ENCODE measurements at places on chromosomes 12 and 14.

DNA sequence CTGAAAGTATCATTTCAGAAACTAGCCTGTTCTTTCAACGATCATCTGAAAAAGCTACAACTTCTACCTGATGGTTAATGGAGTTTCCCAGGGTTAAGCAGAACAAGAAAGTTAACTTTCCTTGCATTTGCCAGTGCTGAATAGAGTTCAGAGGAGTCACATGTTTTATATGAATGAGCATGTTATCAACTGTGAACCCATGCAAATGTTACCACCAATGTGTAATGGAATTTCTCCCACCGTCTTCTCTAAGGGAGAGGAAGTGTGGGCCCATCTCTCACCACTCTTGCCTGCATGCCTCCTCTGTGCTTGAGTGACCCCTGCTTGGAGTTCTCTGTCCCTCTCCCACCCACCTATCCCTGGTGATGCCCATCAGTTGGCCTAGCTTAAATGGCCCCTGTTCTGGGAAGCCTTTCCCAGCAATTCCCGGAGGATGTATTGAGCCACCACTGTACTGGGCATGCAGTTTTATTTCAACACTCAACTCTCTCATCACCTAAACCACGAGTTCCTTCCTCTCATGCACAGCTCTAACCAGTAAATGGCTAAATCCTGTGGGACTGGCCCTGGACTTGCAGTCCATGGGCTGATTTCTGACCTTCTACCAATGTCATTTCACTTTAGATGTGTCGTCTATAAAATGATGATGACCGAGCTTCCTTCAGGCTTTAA, 159.8 kb downstream of the RPAP3 start:
- DNase-seq = no peak

GRCh38 chr14:65198346-65198745, 96.0 kb upstream of the MAX start:
- DNase-seq = no peak

- DNase-seq = no peak
Observed at GRCh38 chr12:56520048-56520447, 1.6 kb upstream of the RBMS2 start.

DNA sequence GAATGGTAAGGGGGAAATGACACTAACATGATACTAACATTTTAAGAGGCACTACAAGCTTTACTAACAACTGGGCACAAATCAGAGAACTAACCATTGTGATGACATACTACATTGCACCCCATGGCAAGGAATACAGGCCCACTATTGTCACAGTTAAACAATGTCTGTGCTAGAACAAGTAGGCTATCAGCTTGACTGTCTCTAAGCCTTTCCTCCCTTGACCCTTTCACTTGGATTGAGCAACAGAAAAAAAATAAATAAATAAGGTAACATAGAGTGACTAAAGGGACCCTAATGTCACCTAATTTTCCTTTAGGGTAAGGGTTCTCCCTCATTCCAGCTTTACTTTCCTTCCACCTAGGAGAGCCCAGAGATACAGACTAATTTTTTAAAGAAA, 4.4 kb downstream of the SLC38A2 start:
- no peak for DNase-seq

DNA sequence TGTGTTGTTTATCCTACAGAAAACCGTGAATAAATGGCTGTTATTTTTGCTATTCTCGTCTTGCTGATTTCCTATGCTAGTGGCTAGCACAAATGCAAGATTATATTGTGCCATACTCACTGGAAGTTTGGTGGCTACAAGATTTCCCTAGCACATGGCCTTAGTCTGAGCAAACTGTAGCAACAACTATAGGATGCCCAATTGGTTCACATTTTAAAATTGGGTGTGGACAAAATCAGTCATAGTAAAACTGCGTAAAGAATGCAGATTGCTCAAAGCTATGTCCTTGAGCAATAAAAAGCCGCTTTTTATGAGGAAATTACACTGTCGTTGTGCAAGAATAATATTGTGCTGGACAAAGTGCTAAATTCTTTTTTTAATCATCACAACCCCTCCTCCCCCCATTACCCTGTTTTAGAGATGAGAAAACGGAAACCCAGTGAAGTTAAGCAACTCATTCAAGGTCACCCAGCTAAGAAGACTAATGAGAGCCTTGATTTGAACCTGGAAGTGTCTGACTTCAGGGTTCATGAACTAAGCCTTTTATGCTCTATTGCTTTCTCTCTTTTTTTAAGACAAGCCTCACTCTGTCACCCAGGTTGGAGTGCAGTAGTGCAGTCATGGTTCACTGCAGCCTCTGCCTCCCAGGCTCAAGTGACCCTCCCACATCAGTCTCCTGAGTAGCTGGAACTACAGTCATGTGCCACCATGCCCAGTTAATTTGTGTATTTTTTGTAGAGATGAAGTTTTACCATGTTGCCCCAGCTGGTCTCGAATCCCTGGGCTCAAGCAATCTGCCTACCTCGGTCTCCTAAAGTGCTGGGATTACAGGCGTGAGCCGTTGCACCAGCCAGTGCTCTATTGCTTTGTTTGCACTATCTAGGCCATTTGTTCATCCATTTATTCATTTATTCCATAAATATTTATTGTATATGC, 73.6 kb downstream of the SRGAP1 start:
- no peak for DNase-seq

DNA sequence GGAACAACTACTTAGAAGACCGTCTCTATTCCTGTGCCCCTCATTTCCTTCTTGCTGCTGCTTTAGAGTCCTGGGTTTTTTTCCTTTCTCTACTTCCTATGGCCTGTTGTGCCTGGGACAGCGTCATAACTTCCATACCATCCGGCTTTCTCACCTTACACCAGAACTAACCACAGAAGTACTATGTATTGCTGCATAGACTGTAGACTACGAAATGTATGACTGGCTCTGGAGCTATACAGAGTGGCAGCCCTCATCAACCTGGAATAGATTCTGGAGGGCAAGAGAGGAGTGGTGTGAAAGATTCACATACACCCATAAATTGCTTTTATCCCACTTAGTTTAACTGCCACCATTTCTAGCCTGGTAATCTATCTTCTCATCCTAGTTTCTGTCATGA, 16.9 kb upstream of the SRP54 start:
- no peak for DNase-seq

DNA sequence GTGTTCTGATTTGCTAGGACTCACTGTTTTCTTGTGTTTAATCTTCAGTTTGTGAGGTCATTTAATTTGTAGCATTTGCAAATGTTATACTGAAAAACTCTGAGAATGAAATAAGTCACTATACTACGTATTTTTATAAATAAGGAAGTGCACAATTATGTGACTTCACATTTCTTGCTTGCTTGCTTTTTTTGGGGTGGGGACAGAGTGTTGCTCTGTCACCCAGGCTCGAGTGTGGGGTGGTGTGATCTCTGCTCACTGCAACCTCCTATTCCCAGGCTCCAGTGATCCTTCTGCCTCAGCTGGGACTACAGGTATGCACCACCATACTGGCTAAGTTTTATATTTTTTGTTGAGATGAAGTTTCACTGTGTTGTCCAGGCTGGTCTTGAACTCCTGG, 32.7 kb downstream of the RBM25 start:
- no peak for DNase-seq

DNA sequence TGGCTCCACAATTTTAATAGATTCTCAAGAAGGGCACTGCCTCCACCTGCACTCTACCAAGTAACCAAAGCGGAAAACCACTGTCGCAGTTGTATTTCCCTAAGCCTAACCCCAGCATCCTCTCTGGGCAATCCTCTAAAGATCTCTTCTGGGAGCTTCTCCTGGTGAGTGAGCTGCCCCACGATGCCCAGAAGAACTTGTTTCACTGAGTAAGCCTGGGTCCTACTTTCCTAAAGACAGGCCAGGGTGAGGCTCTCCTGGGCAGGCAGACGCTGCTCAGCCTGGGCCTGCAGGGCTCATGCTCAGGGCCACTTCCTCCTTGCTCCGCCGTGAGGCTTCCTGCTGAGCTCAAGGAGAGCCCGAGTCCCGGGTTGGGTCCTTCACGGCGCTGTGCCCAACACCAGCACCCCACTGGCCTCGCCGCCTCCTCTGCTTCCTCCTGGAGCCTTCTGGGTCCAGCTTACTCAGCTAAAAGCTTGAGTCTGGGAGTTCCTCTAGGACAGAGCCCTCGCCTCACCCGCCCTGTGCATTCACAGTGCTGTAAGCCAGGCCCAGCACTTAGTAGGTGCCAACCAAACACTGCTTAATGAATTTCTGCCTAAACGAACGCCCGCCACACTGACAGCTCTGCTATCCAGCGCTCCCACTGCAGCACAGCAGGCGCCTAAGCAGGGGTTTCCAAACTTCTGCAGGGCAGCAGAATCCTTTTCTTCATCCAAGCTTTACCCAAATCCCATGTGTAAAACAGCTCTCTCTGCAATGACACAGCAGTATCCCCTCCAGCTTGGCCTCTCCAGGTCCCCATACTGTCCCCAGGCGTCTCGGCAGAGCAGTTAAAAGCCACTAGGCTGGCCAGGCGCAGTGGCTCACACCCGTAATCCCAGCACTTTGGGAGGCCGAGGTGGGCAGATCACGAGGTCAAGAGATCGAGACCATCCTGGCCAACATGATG, 5.7 kb downstream of the RAB35 start:
- peak; percentile 50 for DNase-seq

DNA sequence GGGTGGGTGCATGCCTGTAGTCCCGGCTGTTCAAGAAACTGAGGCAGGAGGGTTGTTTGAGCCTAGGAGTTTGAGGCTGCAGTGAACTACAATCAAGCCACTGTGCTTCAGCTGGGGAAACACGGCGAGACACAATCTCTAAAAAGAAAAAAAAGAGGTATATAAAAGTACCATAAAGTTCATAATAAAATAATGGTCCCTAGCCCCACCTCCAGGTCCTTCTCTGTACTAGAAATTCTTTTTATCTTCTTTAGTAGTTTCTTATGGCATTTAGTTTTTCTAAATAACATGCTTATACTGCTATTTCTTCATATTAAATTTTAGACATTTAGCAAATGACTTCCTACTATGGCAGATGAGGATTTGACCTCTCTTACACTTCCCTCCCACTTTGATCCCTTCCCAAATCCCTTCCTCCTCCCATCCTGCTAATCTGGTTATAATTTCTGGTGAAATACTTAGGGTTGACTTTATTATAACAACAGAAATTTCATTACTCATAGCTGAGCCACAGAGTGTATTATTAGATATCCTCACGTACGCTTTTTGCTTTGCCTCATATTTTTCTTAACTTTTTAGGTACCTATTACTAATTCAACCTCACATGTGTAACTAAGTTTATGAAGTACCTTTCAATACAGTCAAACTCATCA, 94.7 kb downstream of the SLC41A2 start:
- DNase-seq = no peak

DNA sequence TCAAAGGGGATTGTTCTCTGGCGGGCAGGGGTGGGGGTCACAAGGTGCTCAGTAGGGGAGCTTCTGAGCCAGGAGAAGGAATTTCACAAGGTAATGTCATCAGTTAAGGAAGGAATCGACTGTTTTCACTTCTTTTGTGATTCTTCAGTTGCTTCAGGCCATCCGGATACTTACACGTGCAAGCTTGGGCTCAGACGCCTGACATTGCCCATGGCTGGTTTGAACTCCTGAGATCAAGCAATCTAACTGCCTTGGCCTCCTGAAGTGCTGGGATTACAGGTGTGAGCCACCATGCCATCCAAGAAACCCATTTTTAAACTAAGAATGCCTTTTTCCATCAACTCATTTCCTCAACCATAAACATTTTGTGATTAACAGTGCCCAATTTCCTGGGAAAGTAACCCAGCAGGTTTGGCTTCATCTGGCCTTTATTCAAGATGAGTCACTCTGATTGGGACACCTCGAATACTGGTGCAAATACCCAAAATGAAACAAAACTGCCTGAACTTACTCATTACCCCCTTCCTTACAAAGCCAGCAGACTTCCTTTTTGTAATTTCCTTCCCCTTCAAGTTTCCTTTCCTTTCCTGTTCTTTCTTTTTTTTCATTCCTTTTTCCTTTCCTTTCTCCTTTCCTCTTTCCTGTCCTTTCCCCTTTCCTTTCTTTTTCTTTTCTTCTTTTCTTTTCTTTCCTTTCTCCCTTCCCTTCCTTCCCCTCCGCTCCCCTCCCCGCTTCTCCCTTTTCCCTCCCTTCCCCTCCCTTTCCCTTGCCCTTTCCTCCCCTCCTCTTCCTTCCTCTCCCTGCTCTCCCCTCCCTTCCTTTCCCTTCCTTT, 10.2 kb upstream of the RNASE10 start:
- DNase-seq = peak; percentile 58

DNA sequence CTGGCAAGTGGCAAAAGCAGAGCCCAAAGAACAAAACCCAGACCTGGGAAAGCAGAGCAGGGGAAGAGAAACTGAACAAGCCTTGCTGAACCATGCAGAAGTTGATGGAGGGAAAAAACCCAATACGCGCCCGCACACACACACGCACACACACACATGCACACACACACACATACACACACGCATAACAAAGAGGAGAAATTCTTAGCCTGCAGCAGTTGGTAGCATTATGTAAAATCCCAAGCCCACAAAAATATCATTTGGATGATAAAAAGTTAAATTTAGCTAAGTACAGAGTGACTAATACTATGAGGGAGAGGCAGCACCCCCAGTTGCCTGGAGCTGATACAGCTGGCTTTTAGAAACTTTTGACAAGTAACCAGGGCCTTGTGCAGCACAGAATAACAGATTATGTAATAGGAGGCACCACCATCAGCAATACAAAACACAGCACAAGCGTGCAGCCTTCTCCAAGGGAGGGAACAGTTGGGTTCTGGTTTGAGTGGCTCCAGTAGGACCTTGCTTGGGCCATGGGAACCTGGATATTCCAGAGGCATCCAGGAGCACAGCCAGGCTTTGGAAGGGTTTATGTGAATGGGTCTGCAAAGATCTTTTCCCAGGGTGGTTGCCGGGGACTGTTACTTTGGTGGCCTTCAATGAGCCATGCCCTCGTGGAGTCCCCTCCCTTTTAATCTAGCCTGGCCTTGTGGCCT, 35.3 kb downstream of the PITPNM2 start:
- no peak for DNase-seq

- DNase-seq = no peak
Observed at GRCh38 chr14:96164861-96165490, 39.7 kb upstream of the BDKRB2 start.

- peak; percentile 62 for DNase-seq
Observed at GRCh38 chr12:120496413-120497340, 764 bp downstream of the DYNLL1 start.

DNA sequence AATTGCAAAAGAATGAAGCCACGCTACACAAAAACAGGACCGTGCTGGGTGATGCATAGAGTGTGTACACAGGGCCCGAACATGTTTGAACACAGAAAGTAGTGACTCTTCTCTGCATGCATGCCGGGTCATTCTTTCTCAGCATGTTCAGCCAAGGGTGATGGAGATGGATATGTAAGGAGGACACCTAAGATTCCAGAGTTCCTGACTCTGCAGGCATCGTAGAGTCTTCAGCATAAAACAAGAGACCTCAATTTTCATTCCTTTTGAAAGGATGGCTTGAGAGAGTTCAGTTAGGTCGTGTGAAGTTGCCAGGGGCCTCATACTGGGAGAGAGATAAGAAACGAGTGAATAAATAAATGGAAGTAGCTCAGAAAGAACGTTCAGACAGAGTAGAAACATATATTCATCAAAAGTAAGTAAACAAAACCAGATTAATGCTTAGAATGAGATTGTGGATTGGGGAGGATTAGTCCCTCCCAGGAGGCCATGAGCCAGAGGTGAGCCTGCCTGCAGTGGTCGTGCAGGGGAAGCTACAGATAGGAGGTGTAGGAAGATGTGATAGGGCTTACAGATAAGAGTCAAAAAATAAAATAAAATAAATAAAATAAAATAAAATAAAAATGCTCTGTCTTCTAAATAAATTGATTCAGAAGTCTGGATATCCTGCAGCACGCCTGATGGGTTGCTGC, 27.6 kb upstream of the SEL1L start:
- DNase-seq = no peak
